ENCODE measurements at places on chromosomes 12 and 14. TPM values are rescaled to one million over a fixed set of nuclear protein-coding genes. Genes with fewer than 3 reads are reported as not detected.

The TSFM gene
- total RNA-seq = 26.4 TPM

The SOX5 gene
- total RNA-seq = 0.14 TPM

The TMPRSS12 gene
- total RNA-seq = not detected

The CLEC4D gene
- total RNA-seq = not detected

The ARHGEF40 gene
- total RNA-seq = 12.0 TPM

The ANO2 gene
- not detected for total RNA-seq

The ETNK1 gene
- 15.6 TPM for total RNA-seq

The SDR9C7 gene
- total RNA-seq = 5.1 TPM

The GDF11 gene
- 6.0 TPM for total RNA-seq

The CPM gene
- 16.2 TPM for total RNA-seq

The FOXN4 gene
- total RNA-seq = not detected

The CMAS gene
- 48.5 TPM for total RNA-seq

The RNASE3 gene
- not detected for total RNA-seq

The SIRT4 gene
- 1.5 TPM for total RNA-seq

The CFL2 gene
- total RNA-seq = 13.3 TPM

The LUM gene
- total RNA-seq = 2.8 TPM

The BCDIN3D gene
- 2.8 TPM for total RNA-seq

The GPR84 gene
- total RNA-seq = not detected

The LHX5 gene
- 0.28 TPM for total RNA-seq

The TAS2R30 gene
- total RNA-seq = 0.56 TPM

The SMCO2 gene
- total RNA-seq = not detected

The LTBR gene
- 197 TPM for total RNA-seq

The GPRC5D gene
- not detected for total RNA-seq

The CDK2 gene
- total RNA-seq = 36.7 TPM

The ATF7IP gene
- 40.9 TPM for total RNA-seq

The TMBIM6 gene
- total RNA-seq = 405 TPM

The GDF3 gene
- not detected for total RNA-seq

The FOXM1 gene
- 20.9 TPM for total RNA-seq

The IFI27L2 gene
- 154 TPM for total RNA-seq

Data from airway epithelial cell (primary cell).